ENCODE measurements at places on chromosomes 7 and 10.

DNA sequence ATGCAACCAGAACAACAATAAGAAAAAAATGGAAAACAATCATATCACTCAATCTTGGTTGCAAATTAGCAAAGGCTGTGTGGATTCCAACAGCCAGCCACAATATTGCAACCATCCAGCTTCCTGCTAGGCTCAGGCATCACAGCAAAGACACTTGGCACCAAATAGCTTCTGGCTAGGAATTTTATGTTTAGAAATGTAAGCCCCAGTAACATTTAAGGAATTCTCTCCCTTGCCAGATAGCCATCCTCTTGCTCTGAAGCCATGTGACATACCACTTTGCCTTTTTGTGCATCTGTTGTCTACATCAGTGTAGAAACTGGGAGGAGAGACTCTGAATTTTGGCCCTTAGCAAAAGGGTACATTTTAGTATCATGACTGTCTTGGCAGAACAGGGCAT lies 22.2 kb downstream of the MKX start:
- DNase-seq, result no peak

DNA sequence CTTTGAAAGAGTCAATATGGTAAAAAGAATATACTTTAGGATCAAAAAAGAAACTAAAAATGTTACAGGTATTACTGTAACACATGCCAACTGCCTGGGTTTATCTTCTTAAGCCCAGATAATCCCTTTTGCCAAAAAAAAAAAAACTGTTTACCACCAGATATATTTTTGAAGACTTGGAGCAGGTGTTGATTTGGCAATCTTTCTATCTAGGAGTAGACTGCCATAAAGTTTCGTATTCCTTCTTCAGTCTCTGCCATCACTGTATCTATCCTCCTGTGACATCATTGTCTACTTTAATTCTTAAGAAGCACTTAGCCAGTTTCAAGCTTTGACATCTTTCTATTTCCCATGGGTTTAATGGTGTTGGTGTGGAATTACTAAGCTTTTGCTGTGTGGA lies 161.0 kb downstream of the ST7 start:
- no peak for DNase-seq

DNA sequence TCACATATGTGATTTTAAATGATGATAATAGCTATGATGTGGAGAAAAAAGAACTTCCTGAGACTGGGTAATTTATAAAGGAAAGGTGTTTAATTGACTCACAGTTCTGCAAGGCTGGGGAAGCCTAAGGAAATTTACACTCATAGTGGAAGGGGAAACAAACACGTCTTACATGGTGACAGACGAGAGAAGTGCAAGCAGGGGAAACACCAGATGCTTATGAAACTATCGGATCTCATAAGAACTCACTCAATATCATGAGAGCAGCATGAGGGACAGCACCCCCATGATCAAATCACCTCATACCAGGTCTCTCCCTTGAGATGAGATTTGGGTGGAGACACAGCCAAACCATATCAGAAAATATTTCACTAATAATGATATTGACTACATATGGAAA lies 4.1 kb upstream of the LIPN start:
- no peak for DNase-seq

DNA sequence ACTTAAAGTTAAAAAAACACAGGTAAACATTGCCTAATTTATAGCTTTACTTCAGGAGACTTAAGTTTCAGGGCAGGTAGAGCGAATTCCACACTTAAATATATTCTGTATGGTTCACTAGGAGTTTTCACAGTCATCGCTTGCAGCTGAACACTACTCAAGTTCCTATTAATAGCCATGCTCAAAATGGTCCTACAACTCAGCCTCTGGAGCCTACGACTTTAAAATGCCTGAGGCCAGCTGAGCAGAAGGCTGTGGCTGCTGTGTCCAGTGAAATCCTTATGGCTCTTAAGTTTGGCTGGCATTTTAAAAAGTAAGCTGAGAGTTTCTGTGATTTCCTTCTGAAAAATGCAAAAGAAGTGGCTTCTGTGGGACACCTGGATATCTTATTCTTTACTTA lies 105.4 kb upstream of the GLI3 start:
- DNase-seq, result no peak

GRCh38 chr10:90306187-90306586 lies 551.7 kb downstream of the HTR7 start:
- DNase-seq, result no peak

DNA sequence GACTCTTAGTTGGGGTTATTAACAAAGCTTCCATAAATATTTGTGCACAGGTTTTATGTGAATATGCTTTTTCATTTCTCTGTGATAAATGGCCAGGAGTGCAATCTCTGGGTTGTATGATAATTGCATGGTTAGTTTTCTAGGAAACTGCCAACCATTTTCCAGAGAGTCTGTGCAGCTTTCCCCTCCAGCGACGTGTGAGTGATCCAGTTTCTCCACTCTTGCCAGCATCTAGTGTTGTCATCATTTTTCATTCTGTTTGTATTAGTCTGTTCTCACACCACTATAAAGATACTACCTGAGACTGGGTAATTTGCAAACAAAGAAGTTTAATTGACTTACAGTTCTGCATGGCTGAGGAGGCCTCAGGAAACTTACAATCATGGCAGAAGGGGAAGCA lies 319.6 kb upstream of the SHH start:
- DNase-seq, result no peak

GRCh38 chr7:123075838-123076467 lies 80.5 kb upstream of the TAS2R16 start:
- DNase-seq, result no peak
